ENCODE measurements at places on chromosomes 4 and X. TPM values are rescaled to one million over a fixed set of nuclear protein-coding genes. Genes with fewer than 3 reads are reported as not detected.

The SOD3 gene
- 63.4 TPM for total RNA-seq

The TMEM156 gene
- total RNA-seq: not detected

The WAS gene
- total RNA-seq: 4.4 TPM

The GIMD1 gene
- total RNA-seq: not detected

The RPA4 gene
- total RNA-seq: 0.19 TPM

DNA sequence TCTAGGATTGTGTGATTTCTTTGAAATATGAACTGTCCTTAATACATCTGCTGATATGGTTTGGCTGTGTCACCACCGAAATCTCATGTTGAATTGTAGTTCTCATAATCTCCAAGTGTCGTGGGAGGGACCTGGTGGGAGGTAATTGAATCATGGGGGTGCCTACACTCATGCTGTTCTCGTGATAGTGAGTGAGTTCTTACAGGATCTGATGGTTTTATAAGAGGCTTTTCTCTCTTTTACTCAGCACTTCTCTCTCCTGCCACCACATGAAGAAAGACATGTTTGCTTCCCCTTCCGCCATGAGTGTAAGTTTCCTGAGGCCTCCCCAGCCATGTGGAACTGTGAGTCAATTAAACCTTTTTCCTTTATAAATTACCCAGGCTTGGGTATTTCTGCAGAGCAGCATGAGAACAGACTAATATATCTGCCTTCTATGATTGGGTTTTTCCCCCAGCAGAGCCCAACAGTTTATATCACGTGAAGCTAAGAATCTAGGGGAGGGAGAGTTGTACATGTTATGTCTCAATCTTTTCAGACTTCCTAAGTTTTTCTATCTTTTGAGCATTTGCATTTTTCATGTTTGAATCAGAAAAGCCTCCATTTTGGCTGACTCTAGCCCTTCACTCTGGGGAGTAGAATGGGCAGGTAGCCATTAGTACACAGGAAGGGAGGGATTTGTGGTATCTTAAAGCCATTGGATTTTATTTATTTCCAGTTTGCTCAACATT lies 58.9 kb downstream of the PLAC1 start:
- DNase-seq: no peak

GRCh38 chr4:105714071-105714521 lies 5.5 kb downstream of the GSTCD start:
- no peak for DNase-seq

- no peak for DNase-seq
These were observed 102.1 kb downstream of the ANXA3 start for GRCh38 chr4:78653655-78654054.

DNA sequence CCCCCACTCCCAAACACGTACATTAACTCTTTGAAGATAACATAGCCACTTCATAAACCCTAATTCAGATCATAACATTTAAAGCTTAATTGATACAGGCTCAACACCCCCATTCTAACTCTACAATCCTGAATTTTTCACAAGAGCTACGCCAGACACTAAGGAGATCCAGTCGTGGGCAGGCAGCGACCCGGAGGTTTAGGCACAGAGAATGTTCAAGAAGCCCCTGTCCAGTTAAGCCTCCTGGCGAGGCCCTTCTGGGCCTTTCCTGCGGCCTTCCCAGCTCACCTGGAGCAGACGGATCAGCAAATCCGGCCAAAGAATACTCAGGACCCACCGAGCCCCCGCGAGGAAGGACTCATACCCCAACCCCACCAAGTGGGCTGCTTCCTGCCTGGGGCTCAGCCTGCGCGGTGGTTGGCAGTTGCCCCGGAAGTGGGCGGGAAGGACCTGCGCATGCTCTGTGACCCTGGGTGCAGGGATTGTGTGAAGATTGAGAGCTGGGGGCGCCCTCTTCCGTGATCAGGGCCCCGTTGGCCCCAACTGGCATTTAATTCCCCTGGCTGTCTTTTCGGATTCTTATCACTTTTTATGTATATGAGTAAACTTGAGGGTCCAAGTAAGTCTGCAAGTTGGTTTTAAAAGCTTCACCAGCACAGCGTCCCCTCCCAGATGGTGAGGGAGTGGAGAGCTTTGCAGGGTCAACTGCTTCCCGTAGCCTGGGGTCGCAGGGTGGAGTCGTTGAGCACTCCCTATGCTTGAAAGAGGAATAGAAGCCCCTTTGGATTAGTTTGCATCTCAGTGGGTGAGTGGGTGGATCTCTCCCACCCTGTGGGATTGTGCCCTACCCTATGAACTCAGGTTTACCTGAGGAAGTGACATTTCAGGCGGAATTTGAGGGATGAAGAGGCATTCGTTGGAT lies at the start of gene TRIM61:
Gene TRIM61 (minus strand): TSS at position 415 of the 922 bp plus-strand sequence. CDS start 7,655 bp downstream, outside the sequence.
- peak; percentile 84 for DNase-seq

The ERVMER34-1 gene
- 5.3 TPM for total RNA-seq

GRCh38 chr4:78483811-78484210 lies 67.8 kb upstream of the ANXA3 start:
- no peak for DNase-seq

The SPATA18 gene
- total RNA-seq: 3.1 TPM

DNA sequence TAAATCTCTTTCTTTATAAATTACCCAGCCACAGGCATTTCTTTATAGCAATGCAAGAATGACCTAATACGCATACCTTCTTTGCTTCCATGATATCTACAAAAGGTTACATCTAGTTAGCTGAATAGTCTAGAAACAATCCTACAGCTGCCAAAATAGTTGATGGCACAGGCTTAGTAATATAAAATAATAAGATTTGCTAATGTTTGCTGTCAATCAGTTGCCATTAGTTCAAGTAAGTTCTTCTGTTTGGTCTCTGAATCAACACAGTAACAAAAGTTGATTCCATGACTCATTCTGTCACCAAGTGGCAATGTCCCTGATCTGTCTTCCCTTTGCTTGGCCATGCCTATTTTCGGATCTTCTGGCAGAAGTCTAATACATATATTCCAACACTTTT lies 470.2 kb downstream of the SPRY1 start:
- no peak for DNase-seq

DNA sequence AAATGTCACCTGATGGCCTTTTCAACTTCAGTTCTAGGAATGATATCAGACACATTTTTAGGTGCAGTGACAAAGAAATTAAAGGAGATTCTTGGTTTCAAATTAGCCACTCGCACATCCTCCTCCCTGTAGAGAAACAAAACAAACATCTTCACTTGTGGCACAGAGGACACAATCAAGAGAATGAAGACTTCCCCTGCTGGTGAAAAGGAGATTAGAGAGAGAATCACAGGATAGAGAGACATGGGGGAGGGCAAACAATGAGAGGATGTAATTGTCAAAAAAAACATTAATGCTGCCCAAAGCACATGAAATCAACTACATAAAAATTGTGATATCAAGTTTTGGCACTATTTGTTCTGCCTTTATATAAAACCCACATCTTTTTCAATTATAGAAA lies 34.5 kb downstream of the ACE2 start:
- DNase-seq: no peak

DNA sequence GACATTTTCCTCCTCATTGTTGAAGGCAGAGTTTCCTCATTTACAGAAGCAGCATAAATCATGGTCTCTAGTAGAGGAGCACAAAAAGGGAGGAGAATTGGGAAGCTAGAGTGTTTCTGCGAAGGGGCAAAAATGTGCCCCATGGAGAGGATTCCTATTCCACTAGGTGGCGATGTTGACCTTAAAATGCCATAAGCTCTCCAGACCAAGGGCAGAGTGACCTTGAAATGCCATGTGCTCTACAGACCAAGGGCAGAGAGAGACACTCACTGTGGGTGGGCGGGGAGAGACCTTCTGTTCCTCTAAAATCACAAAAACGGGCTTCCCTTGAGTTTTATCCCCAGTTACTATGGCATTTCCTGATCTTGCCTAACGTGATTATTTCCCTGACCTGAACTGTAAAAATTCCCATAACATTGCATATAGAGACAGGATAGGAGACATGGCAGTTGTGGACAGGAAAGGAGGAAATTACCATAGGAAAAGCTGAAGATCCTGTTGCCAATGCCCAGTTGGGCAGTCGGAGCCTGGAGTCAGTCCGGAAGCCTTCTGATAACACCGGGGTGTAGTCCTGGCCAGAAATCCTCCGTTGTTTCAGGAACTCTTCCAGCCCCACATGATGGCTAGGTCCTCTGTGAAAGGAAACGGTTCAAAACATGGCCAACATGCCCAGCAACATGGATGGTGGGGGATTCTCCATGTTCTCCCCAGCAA lies 567.7 kb downstream of the MAGEB5 start:
- no peak for DNase-seq

DNA sequence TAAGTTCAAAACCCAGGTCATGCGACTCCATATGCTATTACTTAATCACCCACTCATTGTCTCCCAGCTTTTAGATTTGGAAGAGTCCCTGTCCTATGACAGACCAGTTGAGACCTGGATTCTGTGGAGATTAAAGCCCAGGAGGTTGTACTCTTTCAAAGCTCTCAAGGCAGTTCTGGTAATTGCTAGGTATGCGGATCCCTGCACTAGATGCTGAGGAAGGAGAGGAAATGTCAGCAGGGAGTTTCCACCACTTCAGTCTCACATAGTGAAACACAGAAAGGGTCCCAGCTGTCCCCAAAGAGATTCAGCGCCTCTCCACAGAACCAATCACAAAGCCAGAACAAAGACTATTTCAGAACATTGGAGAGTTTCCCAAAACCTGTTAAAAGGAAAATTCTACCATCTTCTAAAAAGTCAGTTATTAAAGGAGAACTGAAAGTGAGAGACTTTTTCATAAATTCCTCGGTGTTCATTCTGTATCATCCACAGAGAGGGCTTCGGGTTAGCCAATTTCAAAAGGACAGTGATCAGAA lies 53.4 kb downstream of the IRF2 start:
- DNase-seq: no peak

DNA sequence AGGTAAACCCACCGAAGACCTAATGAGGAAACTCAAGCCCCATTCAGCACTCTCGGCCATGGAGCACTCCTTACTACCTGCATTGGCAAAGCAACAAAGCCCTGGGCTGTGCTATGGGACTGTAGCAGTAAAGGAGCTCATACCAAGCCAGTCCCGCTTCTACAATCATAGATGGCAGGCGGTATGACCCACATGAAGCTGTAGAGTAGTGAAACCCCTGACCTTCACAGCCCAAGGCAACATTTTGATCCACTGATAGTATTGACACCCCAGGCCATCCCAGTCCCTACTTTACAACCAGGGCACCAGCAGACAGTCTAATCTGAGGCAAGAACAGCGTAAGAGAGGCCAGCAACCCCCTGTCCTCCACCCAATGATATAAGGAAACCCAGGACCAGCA lies 25.2 kb downstream of the CENPC start:
- peak; percentile 31 for DNase-seq

DNA sequence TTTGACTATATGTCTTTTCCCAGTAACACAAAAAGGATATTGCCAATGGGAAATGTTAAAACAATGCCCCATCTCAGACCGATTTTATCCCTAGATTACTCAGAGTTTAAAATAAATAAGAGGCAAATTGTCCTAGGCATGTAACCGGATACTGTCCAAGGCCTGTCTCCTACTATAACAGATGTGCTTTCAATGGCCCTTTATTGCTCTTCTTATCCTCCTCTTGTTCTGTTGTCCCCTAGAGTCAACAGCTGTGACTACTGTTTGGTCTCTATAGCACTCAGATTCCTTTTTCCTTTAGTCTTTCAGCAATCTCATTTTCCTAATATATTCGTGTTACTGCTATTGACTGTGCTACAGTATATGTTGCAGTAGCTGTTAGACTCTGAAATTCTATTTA lies 66.8 kb upstream of the PLS3 start:
- DNase-seq: no peak

GRCh38 chrX:2549876-2550275 lies 49.1 kb upstream of the DHRSX start:
- DNase-seq: no peak

DNA sequence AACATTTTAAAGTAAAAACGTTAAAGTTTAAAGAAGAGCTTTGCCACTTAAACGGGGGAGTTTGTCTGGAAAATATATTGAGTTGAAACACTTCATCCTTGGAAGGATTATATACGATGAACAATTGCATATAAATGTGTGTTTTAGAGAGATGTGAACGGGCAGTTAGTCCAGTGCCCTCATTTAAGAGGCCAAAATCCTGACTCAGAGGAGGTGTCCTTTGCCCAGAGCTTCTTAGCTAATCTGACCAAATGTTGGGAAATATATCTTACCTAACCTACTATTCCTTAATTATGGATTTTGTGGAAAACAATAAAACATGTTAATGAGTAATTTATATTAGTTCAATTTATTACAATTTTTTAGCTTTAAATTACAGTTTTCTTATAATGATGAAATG lies 327.2 kb upstream of the DIPK2B start:
- DNase-seq: no peak

- no peak for DNase-seq
These were observed 152.7 kb downstream of the FSTL5 start for GRCh38 chr4:162011089-162011488.

- no peak for DNase-seq
These were observed 75.6 kb downstream of the CCNG2 start for GRCh38 chr4:77232653-77233052.

DNA sequence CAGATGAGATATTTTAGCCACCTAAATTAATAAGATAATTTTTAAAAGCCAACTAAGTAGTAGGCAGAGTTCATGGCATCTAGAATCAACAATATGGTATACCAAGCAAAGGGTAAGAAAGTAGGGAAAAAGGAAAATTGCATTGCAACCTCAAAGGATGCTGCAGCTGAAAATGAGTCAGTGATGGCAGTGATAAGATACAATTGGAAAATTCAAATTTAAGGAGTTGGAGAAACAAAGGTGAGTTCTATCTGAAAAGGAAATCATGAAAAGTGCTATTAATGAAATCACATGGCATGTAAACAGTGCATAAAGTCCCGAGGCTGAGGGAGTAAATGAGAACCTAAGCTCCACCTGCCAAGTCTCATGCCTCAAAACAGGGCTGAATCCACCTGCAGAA lies 33.9 kb downstream of the SHROOM4 start:
- DNase-seq: no peak

GRCh38 chr4:78707268-78707667 lies 68.9 kb upstream of the BMP2K start:
- DNase-seq: no peak

- no peak for DNase-seq
These were observed 77.9 kb upstream of the AFF2 start for GRCh38 chrX:148422526-148422925.

The CHRNA9 gene
- not detected for total RNA-seq

DNA sequence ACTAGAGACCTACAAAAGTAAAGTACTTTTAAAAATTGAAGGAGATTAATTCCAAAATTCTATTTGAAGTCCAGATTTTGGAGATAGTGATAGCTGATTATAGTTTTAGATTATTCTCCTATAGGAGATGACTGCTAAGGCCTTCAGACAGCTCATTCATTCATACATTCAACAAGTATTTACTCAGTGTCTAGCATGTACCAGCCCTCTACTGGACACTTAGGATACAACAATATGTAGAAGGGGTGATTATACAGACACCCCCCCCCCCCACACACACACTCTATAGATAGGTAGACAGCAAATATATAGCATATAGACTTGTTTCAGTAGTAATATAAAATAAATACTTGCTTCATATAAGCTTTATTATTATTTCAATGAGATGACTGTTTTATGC lies 60.4 kb upstream of the TAF9B start:
- DNase-seq: no peak

The TKTL2 gene
- not detected for total RNA-seq

Measured in Right ventricle myocardium inferior (tissue), 1 donor.